ENCODE measurements at places on chromosomes 4 and X. TPM values are rescaled to one million over a fixed set of nuclear protein-coding genes. Genes with fewer than 3 reads are reported as not detected.

- DNase-seq, result peak; percentile 45
Measured at GRCh38 chrX:43677993-43678392, 21.9 kb downstream of the MAOA start.

DNA sequence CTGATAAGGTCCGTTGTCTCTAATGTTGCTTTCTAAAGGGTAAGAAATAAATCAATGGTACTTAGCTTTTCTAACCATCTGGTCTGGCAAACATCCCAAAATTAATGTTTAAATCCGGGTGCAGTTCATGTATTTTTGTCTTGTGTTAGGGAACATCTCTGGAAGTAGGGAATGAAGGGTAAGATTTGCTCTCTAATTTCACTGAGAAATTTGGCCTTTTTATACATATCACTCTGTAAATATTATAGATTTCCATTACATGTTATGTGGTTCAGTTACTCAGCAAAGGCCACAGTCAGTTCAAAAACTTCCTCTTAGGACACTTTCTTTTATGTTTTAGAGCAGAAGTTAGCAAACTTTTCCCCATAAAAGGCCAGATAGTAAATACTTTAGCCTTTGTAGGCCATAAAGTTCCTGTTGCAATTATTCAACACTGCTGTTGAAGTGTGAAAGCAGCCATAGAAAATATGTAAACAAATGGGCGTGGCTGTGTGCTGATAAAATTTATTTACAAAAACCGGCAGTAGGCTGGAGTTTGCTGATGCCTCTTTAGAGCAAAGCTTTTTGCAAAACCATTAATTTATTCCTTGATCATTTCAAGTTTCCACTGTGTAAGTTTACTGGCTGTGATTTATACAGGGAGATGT is 218.1 kb downstream of the ANTXR2 start:
- peak; percentile 2 for DNase-seq

DNA sequence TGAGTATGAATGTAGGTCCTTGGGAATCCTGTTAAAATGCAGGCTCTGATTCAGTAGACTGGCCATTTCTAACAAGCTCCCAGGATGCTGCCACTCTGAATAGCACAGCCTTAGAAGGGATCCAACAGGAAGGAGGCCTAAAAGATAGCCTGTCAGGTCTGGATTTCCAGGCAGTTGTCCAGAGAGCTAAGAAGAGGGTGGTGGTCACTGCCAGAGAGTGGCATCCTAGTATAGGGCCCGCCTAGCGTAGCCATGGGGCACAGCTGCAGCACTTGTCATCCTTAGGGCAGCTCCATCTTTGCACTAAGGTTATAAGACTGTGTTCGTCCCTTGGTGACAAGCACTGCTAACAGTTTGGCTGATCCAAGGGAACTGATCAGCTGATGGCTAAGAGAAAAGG is 20.5 kb upstream of the NUP54 start:
- no peak for DNase-seq

- peak; percentile 88 for DNase-seq
Measured at GRCh38 chrX:135973548-135974278, at the start of gene MMGT1. Gene MMGT1 (minus strand): TSS chrX:135973988. CDS start chrX:135973675, 313 bp downstream.

DNA sequence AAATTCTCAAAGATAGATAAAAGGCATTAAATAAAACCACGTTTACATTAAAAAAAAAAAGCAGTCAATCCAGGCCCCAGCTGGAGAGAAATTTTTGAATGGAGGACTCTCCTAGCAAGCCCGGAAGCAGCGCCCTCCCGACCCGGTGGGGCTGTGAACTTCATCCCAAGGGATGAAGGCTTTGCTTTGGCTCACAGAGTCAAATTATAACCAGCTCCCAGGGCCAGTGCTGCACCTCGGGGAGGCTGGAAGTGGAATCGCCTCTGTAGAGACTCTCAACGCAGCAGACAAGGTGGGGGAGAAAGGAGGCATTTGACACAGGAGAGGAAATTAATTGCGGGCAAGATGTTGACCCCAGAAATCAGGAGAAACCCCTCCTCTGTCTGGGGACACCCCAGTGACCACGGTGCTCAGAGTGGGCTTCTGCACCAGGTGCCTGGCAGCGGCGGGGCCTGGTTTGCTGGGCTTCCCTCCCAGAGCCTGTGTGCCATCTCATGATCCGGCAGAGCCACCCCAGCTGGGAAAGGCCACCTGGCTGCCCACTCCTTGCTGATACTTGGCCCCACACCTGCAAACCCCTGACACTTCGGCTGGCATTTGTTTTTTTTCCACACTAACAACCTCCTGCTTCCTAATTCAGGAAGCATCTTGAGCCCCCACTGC is 71.7 kb downstream of the ABLIM2 start:
- DNase-seq, result no peak

DNA sequence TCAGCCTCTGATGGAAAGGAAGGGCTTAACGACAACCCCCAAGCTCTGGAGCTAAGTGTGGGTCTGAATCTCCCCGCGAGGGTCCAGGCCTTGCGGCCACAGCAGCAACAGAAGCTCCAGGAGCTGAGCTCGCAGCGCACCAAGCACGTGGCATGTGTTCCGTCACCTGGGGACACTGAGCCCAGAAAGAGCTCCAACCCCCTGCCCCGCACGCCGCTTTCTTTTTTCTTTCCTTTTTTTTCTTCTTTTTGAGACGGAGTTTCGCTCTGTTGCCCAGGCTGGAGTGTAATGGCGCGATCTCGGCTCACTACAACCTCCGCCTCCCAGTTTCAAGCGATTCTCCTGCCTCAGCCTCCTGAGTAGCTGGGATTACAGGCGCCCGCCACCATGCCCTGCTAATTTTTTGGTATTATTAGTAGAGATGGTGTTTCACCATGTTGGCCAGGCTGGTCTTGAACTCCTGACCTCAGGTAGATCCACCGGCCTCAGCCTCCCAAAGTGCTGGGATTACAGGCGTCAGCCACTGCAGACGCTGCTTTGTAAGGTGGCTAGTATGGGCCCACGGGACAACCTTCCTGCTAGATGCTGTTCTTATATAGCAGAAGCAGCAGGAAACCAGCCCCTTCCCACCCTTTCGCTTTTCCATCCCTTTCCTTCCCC is 685 bp upstream of the TNIP2 start:
- DNase-seq, result no peak

- no peak for DNase-seq
Measured at GRCh38 chr4:64402684-64403083, 6.6 kb downstream of the TECRL start.

DNA sequence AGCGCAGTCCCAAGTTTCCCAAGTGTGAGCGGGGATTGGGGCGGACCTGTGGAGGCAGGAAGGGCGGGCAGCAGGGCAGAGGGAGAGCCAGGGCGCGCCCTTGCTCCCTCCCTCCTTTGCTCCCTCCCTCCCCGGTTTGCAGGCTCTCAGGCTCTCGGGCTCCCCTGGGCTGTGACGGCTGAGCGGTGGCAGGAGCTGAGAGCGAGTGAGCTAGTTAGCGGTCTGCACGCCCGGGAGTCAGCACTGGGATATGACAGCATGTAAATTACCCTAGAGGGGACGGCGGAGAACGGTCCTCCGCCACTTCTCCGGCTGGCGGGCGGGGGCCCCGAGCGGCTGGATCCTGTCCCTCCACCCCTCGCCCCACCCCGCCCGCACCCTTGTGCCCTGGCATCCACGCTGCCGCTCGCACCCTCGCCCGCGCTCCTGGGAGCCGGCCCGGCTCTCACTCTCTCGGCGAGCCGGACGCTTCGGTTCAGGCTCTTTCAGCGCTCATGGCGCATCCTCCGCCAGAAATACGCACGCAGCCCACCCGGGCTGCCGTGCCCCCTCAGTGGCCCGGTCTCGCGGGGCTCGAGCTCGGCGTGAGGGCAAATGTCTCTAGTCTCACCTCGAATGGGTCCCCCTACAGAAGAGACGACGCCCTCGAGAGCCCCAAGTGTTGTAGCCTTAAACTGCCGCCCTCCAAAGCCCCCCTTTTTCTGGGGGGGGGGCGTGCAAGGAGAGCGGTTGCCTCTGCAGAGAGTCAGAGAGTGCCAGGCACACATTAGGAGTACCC is at the start of gene TSC22D3:
Gene TSC22D3 (minus strand): TSS at position 54 of the 778 bp plus-strand sequence. CDS start 368 bp downstream, outside the sequence.
- peak; percentile 66 for DNase-seq

DNA sequence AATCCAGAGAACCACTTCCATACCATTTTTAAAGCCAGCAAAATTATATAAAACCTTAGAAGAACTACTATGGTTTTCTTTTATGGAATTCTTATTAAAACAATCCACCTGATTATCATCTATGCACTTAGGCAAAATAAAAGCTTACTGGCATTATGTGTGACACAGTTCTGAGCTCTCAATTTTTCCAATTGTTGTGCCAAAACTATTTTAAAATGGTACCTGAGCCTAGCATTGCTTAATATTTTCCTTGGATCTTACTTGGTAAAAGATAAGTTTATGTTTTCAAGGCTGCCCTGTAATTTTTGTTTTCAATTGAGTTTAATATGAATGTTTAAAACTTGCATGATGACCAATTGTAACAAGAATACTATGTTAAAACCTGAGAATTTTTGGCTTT is 201.3 kb downstream of the MAD2L1 start:
- DNase-seq, result no peak

DNA sequence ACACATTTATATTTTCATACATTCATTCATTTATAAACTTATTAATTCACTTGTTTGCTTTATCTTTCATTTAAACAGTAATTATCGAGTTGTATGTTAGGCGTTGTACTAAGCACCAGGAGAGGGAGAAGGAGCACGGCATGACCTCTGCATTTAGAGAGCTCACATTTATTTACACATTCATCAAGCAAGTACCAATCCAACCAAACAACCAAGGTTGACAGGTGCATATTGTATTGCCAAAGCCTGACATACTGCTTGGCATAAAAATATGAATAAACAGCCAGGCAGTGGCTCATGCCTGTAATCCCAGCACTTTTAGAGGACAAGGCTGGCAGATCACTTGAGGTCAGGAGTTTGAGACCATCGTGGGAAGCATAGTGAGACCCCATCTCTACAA is 37.0 kb upstream of the CLNK start:
- no peak for DNase-seq

DNA sequence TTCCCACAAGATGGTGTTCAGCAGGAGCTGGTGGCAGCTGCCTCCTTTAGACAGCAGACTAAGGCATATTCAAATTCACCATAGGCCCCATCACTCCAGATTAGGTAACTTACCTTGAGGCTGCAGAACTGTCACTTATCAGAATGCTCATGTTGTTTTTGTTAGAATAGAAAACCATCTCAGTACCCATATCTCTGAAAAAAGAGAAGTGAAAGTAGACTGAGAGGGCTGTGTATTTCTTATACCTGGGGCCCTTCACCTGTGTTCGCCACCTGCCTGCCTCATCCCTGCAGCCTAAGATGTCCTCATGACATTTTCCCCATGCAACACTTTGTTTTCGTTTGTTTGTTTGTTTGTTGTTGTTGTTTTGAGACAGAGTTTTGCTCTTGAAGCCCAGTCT is 32.9 kb upstream of the SPRY1 start:
- no peak for DNase-seq

- no peak for DNase-seq
Measured at GRCh38 chrX:18890049-18890381, 93.9 kb downstream of the PHKA2 start.

DNA sequence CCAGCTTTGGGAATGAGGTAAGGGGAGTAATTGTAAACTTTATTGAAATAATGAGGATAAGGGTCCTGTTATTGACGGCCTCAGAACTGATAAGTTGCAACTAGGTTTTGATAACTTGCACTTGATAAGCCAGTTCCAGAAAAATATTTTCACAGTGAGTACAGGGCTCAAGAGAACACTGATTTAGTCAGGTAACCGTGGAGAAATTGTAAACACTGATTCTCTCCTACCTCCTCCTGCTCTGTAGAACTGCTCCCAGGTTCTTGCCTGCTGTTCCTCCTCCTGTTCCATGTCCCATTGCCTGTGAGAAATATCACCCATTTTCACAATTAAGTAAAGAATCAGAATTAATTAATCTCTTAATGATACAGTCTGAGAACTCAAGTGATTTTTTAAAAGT is 55.0 kb upstream of the CXXC4 start:
- no peak for DNase-seq

DNA sequence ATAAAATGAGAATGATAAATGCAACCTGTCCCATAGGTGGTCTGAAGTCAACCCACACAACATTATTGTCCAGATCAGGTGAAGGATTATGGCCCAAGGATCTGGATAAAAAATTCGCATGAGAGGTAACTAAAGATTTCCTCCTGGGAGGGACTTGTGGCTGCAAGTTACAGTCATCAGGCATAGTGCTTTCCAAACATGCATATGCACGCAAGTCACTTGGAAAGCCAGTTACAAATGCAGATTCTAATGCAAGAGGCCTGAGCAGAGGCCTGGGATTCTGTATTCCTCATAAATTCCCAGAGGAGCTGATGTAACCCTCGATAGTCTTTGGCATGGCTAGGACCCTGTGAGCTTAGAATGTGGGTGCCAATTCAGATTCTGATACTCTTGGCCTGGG is 21.1 kb downstream of the HS3ST1 start:
- no peak for DNase-seq

DNA sequence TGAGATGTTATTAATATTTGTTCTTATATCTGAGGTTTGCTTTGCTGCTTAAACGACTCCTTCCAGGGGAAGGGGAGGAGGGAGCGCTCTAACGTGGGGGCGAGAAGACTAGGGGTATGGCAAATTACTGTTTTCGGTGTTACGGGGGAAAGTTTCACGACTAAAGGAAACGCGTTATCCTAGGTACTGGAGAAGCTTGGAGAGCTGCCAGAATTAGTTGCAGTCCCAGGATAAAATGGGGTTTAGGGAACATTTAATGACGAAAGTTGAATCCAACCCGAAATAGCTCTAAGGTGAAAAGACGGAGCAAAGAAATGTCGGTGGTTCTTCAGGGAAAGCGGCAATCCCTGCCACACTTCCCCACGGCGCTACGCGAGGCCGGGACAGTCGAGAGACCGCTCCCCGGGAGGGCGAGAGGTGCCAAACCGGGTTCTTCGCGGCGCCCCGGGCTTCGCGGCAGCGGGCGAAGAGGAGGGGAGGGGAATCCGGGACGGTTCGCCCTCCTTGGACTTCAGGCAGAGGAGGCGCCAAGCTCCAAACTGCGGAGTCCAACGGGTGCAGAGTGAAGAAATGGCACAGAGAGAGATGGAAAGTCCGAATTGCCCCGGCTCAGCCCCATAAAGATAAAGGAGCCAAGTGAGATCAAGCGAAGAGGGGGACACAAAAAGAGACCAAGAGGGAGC is 724 bp downstream of the THOC2 start:
- DNase-seq, result no peak

- DNase-seq, result no peak
Measured at GRCh38 chr4:168291242-168291641, 27.3 kb downstream of the DDX60 start.

The SCD5 gene
- polyA plus RNA-seq, result 68.1 TPM

The SPANXA2 gene
- polyA plus RNA-seq, result not detected

The EFHC2 gene
- polyA plus RNA-seq, result 2.2 TPM

The GAB3 gene
- 3.2 TPM for polyA plus RNA-seq

The VCX gene
- polyA plus RNA-seq, result not detected

The NR3C2 gene
- polyA plus RNA-seq, result 6.8 TPM

The SPANXA1 gene
- not detected for polyA plus RNA-seq

The ARAP2 gene
- 13.6 TPM for polyA plus RNA-seq

The ANOS1 gene
- polyA plus RNA-seq, result 5.9 TPM

All from large intestine (tissue), 12 donors.